ENCODE measurements at places on chromosomes 12 and 14.

DNA sequence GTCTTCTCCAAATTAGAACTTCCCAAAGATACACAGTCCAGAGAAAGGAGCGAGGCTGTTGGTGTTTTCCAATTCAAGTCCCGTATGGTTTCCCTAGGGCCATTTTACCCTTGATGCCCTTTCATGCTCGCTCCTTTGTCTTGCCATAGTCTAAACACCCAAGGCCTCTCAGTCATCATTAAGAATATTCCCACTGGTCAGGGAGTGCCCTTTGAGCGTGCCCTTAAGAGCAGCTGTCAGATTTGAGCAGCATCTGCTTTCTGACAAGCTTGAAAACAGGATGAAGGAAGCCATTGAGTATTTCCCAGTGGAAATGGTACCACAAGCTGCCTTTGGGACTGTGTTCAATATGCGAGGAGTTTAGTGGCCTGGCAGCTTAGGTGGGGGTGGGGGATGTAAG is 10.4 kb upstream of the GALNT16 start:
- DNase-seq = no peak

GRCh38 chr14:35158951-35159653 is 36.8 kb downstream of the PRORP start:
- DNase-seq = peak; percentile 24

DNA sequence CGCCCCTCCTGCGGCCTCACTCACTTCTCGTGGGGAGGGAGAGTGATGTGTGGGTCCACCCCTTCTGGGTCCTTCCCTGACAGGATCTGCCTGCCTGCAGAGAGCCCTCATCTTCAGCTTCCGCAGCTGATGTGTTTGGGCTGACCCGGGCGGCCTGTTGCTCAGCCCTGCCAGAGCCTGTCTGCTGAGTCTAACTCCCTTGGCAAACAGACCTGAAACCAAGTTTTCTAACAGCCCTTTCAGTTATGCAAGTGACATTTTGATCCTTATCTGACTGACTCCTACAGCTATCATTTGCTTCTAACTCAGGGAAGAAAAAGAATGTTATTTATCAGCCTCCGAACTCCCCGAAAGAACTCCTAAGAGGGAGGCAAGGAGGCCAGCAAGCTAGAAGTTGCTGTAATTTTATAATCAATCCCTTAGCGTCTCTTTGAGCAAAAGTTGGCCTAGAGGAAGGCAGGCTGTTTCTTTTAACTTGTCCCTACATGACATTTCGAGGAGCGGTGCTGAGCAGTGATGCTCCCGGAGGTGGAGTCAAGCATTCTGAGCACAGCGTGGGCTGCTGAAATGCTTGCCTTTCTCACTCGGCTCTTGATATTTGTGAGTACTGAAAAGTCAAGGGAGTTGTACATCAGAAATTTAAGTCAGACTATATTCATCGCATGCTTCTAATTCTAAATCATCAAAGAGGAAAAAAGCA is 31.5 kb upstream of the CACNA2D4 start:
- peak; percentile 9 for DNase-seq

- no peak for DNase-seq
Measured at GRCh38 chr14:75542588-75543091, 20.4 kb downstream of the BATF start.

DNA sequence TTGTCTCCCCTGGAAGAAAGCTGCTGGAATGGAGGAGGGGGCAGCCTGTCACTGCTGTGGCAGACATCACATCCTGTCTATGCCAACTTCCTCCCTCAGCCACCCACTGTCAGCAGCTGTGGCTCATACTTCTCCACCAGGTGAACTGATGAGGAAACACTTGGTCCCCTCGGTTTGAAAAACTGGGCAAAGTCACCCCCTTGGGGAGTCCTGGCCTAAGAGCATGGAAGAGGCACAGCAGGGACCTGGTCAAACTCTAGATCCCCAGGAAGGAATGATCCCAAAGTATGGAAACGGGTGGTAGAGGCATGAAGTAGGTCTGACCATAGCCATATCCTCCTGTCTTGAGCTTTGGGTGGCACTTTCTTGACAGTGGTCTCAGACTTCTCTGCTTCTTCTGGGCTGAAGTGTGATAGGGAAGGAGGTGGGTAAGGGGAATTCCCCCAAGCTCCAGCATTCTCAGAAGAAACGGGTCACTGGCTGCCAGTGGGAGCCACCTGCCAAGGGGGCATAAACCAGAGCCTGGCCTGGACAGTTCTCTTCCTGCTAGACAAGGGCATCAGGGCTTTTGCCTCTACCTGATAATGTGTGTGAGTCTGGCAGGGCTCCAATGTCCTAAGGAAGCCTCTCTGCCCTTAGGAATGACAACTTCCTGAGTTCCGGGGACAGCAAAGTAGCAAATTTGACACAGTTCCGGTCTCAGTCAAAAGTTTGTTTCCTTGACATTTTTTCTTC is 36.0 kb downstream of the FMNL3 start:
- no peak for DNase-seq

GRCh38 chr14:83462759-83463158 is 1929.1 kb upstream of the SEL1L start:
- no peak for DNase-seq

GRCh38 chr14:32932914-32933628 is 5.6 kb upstream of the NPAS3 start:
- DNase-seq = no peak

DNA sequence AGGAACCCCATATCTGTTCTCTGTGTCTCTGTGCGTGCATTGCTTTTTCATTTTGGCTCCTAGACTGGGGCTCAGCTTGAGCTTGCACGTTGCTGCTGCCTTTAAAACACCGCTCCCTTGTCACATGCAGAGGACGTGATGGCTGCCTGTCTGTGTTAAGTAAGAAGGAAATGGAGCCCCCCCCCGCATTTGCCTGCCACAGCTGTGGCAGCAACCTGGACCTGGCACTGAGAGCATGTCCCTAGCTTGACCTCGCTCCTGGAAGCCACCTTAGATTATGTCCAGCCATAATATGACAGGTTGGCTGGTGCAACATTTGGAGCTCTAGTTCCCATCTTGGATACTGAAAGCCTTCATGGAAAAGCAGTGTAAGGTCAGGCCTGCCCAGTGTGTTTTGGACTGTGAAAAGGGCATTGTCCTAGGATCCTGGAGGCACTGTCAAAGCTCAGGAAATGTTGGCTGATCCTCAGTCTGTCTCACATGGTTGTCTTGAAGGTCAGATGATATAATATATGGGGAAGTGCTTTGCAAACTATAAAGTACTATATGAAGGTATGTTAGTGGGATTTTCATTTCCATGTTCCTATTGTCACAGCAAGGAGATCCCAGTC is 73.8 kb downstream of the PRKCH start:
- DNase-seq = no peak

DNA sequence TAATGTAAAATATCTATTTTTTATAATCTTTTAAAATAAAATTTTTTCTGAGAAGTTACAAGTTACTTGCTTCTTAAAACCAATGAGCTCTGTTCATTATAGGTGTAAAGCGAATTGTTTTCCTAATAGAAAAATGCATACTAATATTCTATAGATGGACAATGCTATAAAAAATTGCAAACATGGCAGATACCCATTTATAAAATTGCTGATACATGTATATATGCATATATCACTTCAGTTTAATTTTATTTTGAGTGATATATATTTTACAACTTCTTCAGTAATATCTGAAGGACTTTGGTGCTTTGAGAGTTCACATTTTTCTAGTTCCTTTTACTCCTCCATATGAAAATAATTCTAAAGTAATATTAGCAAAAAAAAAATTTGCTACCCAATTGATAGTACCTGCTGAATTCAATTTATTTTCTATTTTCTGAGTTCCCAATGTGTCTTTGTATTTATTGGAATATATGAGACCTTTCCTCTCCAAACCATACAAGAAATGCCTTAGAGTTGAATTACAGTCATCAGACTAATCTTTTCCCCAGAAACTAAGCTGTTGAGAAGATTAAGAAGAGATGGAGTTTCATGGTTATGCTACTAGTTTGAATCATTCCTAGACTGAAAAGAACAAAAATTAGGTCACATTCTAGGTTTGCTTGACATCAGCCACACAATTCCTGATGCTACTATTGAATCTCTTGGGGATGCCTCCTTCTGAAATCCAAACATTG is 1937.5 kb upstream of the SEL1L start:
- DNase-seq = no peak

GRCh38 chr12:112862636-112863290 is 44.0 kb upstream of the OAS1 start:
- DNase-seq = no peak

- no peak for DNase-seq
Measured at GRCh38 chr12:126570566-126570965, 1505.3 kb downstream of the AACS start.

GRCh38 chr12:123073292-123073691 is 77.6 kb downstream of the PITPNM2 start:
- no peak for DNase-seq

- DNase-seq = peak; percentile 21
Measured at GRCh38 chr12:47268501-47269454, 189.0 kb upstream of the AMIGO2 start.

DNA sequence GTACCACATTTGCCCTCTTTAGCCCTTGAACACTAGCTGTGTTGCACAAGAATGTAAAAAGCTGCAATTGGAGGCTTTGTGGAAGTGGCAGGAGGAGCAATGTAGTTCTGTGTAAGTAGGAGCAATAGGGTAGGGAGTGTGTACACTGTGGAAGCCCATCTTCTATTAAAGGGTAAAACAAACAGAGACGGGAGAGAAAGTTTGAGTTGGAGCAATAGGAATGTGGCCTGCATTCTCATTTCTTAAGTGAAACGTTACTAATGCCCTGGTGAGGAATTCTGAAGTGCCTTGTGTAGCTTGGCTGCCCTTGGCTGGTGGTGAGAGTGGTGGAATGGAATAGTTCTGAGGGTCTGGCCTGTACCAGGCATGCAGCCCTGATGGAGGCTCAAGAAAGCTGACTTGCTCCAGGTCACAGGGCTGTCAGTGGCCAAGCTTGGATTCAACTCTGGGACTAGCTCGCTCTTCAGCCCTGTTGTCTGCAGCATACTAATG is 38.8 kb upstream of the ATP23 start:
- DNase-seq = peak; percentile 44

- peak; percentile 66 for DNase-seq
Measured at GRCh38 chr12:107356266-107356936, 263.1 kb upstream of the CRY1 start.

DNA sequence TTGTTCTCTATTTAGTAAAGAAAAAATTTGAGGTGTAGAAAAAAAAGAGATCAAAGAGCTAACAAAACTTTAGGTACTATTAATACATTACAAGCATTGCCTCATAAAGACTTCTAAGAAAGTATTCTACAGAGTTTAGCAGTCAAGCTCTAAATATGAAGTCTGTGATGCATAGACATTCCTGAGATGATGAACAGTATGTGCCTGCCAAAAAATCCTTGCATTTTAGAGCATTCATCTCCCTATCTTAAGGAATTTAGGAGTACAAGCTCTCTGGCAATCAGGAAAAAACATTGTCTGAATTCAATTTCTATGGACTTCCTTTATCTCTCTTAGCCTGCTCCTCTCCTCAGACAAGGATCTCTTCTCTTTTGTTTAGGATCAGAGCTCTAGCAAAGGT is 202.6 kb upstream of the LRFN5 start:
- DNase-seq = no peak

GRCh38 chr12:49455501-49455900 is 83.3 kb upstream of the KCNH3 start:
- DNase-seq = no peak

GRCh38 chr12:92218394-92219077 is 72.9 kb upstream of the BTG1 start:
- no peak for DNase-seq

- DNase-seq = no peak
Measured at GRCh38 chr12:24996820-24997219, 47.9 kb upstream of the BCAT1 start.

GRCh38 chr12:105995961-105996431 is 142.8 kb downstream of the NUAK1 start:
- peak; percentile 84 for DNase-seq

Measured in EH (cell line).